Stimulated activated CD4-positive, alpha-beta T cell treated with anti-CD3 and anti-CD28 coated beads, Interleukin-1b, Interleukin-23, amount 100 ng/mL, for 24 hours (primary cell): ENCODE measurements at places on chromosomes 3 and 15.

DNA sequence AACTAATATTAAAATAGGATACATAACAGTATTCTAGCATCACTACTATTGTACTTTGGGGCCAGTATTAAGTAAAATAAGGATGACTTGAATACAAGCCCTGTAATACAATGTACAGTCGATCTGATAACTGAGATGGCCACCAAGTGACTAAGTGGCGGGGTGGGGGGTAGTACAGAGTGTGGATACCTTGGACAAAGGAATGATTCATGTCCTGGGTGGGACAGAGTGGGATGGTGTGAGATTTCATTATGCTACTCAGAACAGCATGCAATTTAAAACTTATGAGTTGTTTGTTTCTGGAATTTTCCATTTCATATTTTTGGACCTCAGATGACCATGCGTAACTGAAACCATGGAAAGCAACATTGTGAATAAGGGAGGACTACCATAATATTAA, 46.0 kb downstream of the SLC7A14 start:
- no peak for DNase-seq

GRCh38 chr15:55789066-55789660, 46.2 kb upstream of the PRTG start:
- peak; percentile 35 for DNase-seq

- DNase-seq, result no peak
Observed at GRCh38 chr3:195249057-195249770, 21.7 kb downstream of the XXYLT1 start.

DNA sequence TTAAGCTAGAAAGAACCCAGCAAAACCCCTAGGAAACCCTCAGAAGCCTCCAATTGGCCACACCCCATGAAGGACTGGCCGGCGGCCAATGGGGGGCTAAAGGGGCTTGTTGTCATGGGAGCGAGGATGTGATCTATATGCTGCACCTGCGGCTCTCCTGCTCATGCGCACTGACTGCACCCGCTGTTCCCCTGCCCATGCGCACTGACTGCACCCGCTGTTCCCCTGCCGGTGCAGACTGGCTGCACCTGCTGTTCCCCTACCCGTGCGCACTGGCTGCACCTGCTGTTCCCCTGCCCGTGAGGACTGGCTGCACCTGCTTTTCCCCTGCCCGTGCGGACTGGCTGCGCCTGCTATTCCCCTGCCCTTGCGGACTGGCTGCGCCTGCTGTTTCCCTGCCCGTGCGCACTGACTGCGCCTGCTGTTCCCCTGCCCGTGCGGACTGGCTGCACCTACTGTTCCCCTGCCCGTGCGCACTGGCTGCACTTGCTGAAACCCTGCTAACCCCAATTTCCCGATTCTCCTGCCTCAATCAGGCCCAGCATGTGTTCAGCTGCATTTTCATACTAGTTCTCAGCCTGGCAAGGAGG, 16.8 kb upstream of the MCCC1 start:
- DNase-seq, result peak; percentile 36

DNA sequence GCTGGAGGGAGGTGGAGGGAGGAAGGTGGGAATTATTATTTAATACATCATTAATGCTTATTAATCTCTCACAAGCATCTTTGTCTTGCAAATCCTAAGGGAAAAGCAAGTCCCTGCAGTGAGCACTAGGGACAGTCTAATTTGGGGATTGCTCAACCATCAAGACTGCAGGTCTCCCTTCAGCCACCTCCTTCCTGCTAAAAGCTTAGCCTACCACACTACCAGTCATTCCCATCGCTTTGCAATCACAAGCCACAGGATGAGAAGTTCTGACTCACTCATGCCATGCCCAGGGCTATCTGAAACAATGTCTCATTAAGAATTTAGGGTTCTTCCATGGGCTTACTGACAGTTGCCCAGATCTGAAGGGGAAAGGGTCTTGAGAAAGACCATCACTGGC, 51.0 kb upstream of the EIF1B start:
- no peak for DNase-seq

DNA sequence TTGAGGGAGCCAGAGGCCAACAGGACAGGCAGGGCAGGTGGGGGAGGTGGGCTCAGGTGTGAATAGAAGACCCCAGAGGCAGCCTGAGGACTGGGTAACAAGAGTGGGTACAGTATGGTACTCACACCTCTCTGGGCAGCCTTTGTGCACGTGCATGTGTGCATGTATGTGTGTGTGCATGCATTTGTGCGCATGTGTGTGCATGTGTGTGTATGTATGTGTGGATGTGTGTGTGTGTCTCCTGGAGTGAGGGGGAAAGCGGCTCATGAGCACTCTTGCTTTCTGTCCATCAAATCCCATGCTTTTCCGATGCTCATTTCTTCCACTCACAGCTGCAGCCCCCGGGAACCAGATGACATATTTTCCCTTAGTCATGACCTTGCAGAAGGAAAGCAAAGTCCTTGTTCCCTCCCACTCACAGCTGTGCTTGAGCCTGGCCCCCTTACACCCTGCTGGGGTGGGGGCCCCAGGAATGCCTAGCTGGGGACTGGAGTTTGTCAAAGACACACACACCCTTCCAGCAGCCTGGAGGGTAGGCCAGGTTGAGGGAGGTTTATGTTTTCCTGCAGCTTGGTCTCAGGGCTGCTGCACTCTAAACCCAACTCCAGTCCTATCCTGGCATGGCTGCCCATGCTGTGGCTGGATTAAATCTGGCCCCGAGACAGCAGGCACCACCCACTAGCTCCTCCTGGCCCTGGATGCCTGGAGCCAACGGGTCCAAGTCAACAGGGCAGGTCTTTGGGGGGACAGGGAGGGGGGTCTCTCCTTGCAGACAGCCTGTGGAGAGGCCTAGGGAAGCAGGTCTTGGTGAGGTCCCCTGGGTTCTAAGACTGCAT, 22.5 kb downstream of the CCDC33 start:
- no peak for DNase-seq

GRCh38 chr15:84598993-84599392, 1.8 kb upstream of the ZSCAN2 start:
- DNase-seq, result no peak

GRCh38 chr3:28867836-28868235, 413.0 kb upstream of the RBMS3 start:
- no peak for DNase-seq

- DNase-seq, result no peak
Observed at GRCh38 chr3:121505256-121505655, 40.5 kb downstream of the POLQ start.

- no peak for DNase-seq
Observed at GRCh38 chr3:34956511-34956910, 682.8 kb upstream of the ARPP21 start.

DNA sequence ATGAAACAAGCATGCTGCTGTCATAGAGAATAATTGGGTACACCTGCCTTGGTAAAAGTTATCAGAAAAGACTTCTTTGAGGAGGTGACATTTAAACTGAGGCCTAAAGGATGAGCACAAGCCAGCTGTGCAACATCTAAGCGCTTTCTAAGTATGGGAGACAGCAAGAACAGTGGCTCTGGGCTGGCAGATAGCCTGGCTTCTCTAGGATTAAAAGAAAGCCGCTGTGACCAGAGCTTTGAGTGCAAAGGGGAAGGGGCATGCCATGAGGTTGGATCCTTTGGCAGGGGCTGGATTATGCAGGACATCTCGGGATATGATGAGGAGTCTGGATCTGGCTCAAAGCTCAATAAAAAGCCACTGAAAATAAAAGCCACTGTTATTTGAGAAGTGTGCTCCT, 99.2 kb downstream of the FBN1 start:
- DNase-seq, result no peak

DNA sequence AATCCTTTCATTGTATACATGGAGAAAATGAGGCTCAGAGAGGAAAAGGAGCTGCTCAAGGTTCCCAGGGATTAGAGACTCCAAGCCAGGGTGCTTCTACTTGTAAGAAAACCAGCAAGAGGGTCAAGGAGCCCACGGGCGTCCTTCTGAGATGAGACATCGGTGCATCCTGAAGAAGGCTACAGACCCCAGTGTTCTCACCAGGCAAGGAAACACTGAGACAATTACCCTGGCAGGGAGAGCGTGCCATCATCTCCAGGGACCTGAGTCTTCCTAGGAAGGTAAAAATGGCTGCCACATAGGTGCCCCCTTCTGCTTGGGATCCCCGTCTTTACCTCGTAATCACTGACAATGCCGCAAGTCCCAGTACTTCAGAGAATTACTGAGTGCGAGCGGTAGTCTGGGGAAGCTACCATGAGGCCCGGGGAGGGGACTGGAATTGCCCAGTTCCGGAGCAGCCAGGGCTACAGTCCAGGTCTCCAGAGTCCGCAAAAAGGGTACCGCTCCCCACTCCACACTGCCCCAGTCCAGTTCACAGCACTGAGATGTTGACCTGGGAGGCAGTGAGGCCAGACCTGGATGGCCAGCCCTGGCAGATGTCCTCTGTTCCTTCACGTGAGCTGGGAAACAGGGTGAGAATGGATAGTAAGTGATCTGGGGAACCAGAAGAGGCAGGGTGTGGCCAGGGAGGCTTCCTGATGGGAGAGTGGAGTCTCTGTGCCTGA, 164.7 kb upstream of the SMAD3 start:
- no peak for DNase-seq

- no peak for DNase-seq
Observed at GRCh38 chr3:66817951-66818557, 180.1 kb upstream of the KBTBD8 start.

- peak; percentile 66 for DNase-seq
Observed at GRCh38 chr3:47824541-47825473, 21.9 kb downstream of the DHX30 start.

GRCh38 chr3:160611141-160611540, 45.8 kb upstream of the KPNA4 start:
- DNase-seq, result no peak

GRCh38 chr3:112671930-112672715, 31.2 kb upstream of the CCDC80 start:
- DNase-seq, result no peak

DNA sequence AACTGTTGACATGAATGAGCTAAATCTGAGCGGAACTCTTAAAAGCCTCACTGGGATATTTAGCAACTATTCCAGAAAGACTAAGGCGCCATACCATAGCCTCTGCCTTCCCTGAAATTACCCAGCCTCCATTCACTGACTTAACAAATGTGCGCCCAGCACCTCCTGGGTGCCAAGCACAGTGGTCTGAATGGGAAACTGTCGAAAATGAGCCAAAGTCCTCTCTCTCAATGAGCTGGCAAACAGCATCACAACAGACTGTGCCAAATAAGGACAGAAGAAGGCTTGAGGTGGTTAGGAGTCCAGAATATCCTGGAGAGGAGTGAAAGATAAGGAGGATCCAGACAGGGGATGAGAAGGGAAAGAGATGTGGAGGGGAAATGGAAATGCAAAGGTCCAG, 332.4 kb downstream of the MAGI1 start:
- DNase-seq, result no peak

DNA sequence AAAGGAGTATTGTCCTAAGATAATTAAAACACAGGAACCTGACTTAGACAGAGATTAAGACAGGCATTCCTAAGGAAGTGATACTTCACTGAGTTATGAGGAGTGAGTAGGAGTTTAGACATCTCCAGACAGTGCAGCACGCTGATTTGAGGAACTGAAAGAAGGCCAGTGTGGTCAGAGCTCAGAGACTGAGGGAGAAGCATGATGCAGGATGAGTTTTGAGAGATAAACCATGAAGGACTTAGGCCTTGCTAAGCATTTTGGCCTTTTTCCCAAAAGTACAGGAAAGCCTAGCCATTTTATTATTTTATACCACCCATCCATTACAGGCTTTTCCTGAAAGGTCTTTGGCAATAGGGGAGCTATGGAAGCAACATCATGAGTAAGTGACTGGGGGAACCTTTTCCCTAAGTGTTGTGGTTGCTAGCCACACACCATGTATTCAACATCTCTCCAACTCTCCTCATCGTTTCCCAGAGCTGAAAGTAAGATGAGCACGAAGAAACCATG, 375.6 kb upstream of the TPRG1 start:
- DNase-seq, result no peak

- no peak for DNase-seq
Observed at GRCh38 chr3:126116526-126116925, 32.6 kb upstream of the SLC41A3 start.

DNA sequence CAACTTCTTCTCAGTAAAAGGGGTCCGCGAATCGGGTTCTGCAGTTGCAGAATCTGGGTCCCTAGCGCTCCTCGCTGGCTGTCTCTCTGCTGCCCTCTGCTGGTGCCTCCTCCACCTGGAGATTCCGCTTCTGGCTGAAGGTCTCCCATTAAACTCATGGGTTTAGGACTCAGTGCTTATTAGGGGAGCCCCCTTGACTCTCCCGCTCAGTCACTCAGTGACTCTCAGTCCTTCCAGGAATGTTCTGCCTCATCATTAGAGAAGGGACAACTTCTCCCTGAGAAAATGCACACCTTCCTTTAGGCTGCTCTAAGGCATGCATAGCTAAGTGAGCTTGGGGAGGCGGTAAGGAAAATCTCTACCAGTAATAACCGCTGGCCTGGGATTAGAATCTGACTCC, 7.1 kb downstream of the CPN2 start:
- peak; percentile 58 for DNase-seq

DNA sequence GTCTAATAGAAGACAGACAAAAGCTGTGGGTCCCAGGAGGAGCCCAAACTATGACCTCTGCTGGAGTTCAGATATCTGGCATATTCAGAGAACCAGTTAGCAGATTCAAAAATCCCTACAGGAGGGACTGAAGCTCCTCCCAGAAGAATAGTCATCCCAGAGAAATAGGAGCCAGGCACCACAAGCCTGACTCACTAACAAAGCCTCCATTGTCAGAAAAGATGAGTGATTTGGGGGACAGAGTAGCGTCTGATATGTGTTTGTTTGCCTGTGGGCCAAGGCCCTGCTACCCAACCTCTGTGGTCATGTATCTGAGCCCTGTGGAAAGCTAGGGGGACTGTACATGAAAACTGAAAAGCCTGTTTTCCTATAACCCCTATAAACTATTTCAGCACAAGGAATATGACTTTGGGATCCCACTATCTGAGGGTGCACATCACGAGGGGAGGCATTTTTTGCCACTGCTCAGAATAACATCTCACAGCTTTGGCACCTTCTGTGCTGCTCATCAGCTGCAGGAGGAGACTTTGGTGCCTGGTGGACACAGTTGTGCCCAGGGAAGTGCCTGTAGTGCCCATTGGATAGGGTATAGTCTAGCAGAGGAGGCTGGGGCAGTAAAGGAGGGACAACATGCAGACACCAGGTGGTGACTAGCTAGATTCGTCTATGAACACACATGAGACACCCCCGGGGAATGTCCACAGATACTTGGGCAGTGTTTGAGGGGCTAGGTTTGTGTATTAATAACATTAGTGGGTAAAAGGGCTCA, 9.7 kb upstream of the LARP6 start:
- DNase-seq, result no peak

DNA sequence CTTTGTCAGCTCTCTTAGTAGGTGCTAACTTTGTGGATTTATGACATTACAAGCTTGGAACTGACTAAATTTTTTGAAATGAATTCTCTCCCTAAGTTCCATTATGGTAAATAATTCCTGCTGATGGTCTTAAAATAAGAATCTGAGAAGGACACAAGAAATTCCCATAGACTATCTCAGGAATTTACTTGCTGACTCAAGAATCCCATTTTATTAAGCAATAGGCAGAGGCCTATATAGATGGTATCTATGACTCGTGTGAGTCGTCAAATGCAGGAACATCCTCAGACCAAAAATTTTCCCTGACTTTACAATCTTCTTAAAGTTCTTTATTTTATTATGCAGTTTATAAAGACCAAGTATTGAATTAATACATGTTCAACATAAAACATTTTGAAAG, 30.7 kb upstream of the CBLB start:
- no peak for DNase-seq

- no peak for DNase-seq
Observed at GRCh38 chr3:153848702-153849101, 272.5 kb upstream of the ARHGEF26 start.
